ENCODE measurements at places on chromosomes 2 and 18.

DNA sequence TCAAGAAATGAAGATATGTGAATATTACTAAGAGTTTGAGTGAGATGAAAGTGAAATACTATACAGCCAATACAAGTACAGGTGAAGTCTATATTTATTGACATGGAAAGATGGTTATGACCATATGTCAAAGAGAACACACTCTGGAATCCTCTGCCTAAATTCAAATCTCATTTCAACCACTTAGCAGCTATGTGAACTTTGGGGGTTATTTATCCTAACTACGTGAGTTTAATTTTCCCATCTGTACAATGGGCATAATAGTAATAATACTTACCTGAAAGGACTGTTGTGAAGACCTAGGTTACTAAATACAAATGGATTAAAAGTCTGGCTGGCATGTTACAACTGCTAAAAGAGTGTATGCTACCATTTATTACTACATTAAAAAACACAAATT is 79.6 kb downstream of the ROCK2 start:
- no peak for DNase-seq

DNA sequence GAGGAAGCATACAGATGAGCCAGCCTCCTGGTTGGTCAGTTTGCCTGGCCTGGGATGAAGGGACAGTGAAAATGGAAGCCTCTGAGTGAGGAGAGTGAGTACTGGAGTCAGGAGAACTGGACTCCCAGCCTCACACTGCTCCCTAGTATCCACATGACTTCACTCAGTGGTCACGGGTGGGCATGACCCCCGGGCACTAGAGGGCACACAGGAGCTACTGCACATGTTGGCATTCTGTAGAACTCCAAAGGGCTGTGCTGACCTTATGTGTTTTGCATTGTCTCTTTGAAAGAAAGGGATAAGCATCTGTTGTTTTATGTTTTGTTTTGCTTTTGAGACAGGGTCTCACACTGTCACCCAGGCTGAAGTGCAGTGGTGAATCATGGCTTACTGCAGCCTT is 23.7 kb downstream of the NCAPH start:
- no peak for DNase-seq

DNA sequence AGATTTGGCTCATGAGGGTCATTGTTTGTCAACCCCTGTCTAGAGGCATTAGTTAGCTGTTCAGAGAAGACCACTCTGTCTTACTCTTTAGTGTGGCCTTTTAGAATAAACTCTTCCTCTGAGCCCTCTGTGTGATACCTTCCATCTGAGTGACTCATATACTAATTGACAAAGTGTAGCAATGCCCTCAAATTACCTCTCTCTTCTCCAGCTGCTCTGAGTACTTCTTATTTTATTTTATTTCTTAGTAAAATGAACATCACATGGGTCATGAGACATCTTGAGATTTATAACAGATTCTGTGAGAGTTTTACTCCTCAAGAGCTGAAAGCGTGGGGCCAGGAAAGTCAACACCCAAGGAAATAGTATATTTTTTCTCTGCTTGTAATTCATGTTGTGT is 67.4 kb downstream of the KCTD18 start:
- DNase-seq, result no peak

GRCh38 chr2:69762513-69763494 is 20.9 kb downstream of the ANXA4 start:
- no peak for DNase-seq

DNA sequence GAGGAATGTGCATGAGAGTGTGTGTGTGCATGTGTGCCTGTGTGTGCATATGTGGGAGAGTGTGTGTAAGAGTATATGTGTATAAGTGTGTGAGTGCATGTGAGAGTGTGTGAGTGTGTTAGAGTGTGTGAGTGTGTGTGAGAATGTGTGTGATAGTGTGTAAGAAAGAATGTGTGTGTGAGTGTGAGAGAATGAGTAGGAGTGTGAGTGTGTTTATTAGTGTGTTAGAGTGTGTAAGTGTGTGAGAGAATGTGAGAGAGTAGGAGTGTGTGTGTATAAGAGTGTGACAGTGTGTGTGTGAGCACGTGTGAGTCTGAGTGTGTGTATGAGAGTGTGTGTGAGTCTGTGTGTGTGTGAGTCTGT is 21.2 kb downstream of the GYPC start:
- DNase-seq, result no peak

GRCh38 chr2:160703648-160704585 is 210.3 kb upstream of the RBMS1 start:
- no peak for DNase-seq

- DNase-seq, result no peak
Observed at GRCh38 chr18:8854962-8855361, 149.6 kb downstream of the MTCL1 start.

- DNase-seq, result no peak
Observed at GRCh38 chr2:149617476-149617875, 29.9 kb upstream of the MMADHC start.

DNA sequence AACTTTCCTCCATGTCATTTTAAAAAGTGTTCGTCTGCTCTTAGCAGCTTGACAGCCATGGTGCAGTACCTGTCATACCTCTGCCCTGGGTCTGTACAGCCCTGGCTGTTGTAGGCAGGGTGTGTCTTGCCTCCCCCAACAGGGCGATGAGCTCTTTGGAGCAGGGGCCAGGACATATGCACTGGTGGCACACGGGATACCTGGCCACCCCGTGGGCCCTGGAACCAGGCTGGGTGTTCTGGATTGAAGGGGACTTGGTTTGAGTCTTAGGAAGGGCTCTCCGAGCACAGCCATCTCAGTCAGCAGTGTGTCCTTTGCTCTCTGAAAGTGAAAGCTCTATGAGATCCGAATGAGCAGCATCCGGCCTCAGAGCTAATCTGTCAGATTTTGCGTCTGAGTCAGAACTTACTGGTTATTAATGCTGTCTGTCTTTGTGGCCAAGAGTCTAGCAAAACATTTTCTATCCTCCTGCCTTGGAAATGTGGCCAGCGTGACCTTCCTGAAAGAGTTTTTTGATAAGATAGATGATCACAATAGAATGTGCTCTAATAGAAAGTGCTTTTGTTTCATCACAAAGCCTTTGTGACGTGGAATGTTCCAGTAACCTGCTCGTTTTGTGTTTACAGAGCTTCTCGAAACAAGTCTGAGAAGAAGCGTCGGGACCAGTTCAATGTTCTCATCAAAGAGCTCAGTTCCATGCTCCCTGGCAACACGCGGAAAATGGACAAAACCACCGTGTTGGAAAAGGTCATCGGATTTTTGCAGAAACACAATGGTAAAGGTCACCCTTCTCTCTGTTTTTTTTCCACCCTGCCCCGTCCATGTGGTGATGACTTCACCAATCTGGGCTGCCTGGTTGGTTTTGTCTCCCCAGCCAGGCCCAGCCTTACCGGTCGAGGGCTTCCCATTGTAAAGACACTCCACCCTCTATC is 77.3 kb upstream of the RPL31 start:
- no peak for DNase-seq

DNA sequence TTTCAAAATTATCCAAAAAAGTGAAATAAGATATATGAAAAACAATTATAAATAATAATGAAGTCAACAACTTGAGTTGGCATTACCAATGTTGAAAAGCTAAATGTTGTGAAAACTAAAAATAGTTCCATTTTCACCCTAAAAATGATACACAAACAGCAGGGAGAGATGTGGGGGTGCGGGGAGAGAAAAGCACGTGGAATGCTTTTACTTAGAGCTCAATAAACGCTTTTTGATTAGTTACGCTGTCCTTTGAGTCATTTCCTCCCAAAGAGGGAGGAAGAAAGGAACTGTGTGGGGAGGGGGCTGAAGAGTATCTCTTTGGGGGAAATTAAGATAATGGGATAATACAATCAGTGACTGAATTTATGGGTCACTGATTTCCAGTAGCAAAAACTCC is 29.2 kb downstream of the ZNF521 start:
- DNase-seq, result no peak

DNA sequence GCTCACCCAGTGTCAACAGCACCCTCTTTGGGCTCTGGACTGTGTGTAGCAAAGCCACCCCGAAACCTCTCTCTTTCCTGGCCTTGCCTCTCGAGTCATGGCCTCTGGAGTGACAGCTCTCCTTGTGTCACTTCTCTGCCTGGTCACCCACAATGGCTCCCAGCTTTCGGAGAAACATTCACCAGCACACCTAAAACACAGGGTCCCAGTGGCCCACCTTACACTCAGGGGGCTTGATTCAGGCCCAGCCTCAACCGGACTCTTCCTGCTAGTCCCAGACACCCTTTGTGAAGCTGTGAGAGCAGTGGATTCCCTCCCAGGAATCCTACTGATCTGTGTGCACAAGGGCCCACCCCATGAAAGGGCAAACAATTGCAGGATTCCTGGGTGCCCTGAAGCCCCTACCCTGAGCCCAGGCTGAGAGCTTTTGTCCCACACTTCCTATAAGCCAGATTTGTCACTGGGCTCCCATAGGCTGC is 137.2 kb upstream of the HAAO start:
- no peak for DNase-seq

DNA sequence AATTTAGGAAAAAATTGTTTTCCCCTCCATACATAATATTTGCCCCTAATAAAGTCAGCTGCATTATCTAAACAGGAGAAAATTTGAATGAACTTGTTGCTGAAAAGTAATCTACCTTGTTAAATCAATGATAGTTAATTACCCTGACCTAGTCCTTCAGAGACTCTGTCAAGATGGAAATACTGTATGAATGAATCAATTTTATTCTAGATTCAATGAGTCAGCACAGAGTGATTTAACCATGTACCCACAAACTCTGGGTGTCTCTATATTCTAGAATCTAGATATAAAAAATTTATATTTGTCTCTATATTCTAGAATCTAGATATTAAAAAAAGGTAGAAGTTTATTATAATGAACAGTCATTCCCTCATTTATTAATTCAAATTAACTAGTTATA is 36.2 kb downstream of the NDUFAF7 start:
- no peak for DNase-seq

- DNase-seq, result no peak
Observed at GRCh38 chr2:176297067-176297466, 27.8 kb downstream of the MTX2 start.

GRCh38 chr2:46798041-46798440 is 117.6 kb downstream of the MCFD2 start:
- no peak for DNase-seq

- no peak for DNase-seq
Observed at GRCh38 chr2:98911376-98912154, 24.5 kb downstream of the CRACDL start.

DNA sequence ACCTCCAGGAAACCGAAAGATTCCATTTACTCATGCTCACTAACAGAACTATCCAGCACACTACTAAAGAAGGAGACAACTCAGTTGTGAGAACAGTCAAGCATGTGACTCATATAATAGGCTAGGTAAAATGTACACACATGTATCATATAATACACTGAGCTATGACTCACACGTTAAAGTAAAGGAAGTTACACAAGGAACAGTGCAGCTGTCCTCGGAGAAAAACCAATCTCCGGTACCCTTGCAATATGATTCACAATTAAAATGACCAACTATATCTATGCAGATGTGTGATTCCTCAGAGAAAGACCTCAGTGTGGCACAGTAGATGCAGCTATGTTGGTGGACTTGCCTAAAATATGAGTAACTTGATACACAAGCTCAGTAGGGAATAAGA is 76.5 kb downstream of the STRN start:
- peak; percentile 41 for DNase-seq

- no peak for DNase-seq
Observed at GRCh38 chr2:119063177-119063576, 95.4 kb downstream of the C1QL2 start.

DNA sequence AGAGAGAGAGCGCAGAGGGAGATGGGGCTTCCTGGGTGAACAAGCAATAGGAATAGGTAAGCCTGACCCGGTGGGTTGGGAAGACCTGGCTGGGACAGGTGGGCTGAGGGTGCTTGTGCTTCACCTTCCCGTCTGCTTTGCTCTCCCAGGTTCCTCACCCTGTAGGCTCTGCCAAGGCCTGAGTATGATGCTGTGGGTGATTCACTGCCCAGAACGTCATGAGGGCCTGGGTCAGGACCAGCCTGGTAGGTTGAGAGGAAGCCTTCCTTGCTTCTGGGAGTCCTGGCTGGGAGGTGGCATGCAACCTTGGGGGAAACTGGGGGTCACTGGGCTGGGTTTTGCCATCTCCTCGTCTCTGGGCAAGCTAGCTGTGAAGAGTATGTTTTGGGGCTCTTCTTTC is 220.2 kb upstream of the APCDD1 start:
- no peak for DNase-seq

DNA sequence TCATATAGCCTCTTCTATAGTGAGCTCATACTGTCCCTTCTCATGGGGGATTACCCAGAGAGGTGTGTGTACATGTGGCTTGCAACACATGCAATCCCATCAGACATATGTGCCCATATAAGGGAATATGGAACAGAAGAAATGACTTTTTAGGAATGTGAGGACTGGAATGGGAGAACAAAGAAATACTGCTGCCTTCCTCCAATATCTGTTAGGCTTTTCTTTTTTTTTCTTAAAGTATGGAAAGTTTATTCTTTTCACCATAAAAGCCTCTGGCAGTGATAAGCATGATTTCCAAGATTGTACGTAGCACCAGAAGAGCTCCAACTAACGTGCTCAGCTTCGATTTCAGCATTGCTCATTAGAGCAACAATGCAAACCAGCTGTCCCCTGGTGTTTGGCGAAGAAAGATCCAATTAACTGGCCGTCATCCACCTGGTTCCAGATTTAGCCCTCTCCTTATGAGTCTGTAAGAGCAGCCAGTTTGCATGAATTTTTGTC is 113.6 kb downstream of the ADCYAP1 start:
- no peak for DNase-seq

GRCh38 chr2:84904717-84905174 is 710 bp upstream of the TMSB10 start:
- DNase-seq, result no peak

DNA sequence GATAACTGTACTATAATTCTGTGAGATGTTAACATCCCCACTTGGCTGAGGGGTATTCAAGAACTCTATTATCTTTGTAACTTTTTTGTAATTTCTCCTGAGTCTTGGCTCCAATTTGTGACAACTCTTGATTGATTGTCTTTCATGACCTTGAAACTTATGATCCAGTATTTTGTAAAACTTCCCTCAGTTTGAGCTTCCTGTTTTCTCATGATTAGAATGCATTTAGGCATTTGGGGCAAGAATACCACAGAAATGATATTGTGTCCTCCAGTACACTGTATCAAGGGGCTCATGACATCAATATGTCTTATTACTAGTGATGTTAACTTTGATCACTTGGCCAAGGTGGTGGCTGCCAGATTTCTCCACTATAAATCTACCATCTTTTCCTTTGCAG is 37.4 kb downstream of the PNO1 start:
- DNase-seq, result no peak

All from 8988T (cell line).